ENCODE measurements at places on chromosomes 1 and 21. TPM values are rescaled to one million over a fixed set of nuclear protein-coding genes. Genes with fewer than 3 reads are reported as not detected.

NEK2 gene
- not detected for total RNA-seq

OR10J1 gene
- not detected for total RNA-seq

RGS8 gene
- total RNA-seq, result 5.9 TPM

ACOT11 gene
- 59.2 TPM for total RNA-seq

OR2L13 gene
- total RNA-seq, result 0.38 TPM

DNA sequence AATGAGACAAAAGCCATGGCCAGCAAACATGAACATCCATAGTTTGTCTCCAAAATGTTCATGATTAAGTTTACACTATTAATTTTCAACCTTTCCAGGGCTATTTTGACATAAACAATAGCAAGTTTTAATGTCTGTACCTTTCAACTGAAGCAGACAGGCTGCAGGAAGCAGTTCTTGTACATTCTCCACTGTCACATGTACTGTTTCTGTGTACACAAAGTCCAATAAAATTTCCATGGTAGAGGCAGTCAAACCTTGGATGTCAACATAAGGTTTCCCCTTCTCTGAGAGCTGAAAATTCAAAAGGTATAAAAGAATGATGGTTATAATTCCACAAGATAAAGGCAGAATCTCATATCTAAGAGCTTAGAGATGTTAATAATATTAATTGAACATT lies 7.4 kb downstream of the KLHL12 start:
- no peaks in the 10 kb centered on the region for H3K27me3 ChIP-seq
- no peak overlapping the region for H3K4me3 ChIP-seq
- H3K36me3 ChIP-seq, result peaks cover 40% of the 10 kb centered on the region
- DNase-seq, result no peak

- DNase-seq, result no peak
- H3K36me3 ChIP-seq, result no peaks in the 10 kb centered on the region
- H3K4me1 ChIP-seq, result no peaks in the 10 kb centered on the region
- H3K4me3 ChIP-seq, result no peak overlapping the region
- H3K27ac ChIP-seq, result no peak overlapping the region
- no peaks in the 10 kb centered on the region for H3K27me3 ChIP-seq
Observed at GRCh38 chr1:84600796-84601195, 26.6 kb upstream of the CTBS start.

GRCh38 chr1:62951428-62951827 lies 167.5 kb downstream of the ATG4C start:
- no peaks in the 10 kb centered on the region for H3K4me1 ChIP-seq
- no peak overlapping the region for H3K4me3 ChIP-seq
- H3K27me3 ChIP-seq, result no peaks in the 10 kb centered on the region
- DNase-seq, result no peak

DNA sequence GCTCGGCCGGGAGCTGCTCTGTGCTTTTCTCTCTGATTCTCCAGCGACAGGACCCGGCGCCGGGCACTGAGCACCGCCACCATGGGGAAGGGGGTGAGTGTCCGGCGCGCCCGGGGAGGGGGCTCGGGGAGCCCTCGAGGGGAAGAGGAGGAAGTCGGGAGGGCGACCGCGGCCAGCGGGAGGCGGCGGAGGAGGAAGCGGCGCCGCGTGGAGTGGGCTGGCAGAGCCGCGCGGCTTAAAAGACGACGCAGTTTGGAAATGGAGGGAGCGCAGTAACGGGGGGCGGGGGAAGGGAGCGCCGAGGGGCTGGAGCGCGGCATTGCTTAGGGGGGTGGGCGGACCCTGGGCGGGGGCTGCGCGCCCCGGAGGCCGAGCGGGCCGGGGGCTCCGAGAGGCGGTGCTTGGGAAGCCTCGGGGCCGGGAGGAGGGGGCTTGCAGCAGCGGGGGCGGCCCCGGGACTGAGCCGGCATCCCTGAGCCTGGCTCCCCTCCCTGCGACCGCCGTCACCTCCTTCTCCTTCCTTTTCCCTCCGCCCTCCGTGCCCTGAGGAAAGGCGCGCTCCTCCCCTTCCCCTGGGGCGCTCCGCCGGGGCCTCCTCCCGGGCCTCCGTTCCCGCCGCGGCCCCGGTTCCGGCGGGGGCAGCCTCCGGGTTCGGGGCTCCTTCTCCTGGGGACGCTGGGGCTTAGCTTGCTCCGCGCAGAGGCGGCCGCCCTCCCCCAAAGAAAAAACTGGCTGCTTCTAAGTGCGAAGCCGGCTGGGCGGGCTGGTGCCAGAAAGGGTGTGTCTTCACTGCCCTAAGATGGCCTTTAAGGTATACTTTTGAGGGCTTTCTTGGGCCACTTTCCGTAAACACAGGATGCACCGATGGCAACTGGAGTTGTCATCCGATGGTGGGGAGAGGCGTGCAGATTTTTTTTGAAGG lies 648 bp downstream of the ATP1A1 start:
- DNase-seq, result peak; percentile 70
- H3K36me3 ChIP-seq, result no peaks in the 10 kb centered on the region
- peak overlapping the region; percentile 97 for H3K27ac ChIP-seq
- peaks cover 27% of the 10 kb centered on the region for H3K4me1 ChIP-seq
- H3K4me3 ChIP-seq, result peak overlapping the region; percentile 95

DNA sequence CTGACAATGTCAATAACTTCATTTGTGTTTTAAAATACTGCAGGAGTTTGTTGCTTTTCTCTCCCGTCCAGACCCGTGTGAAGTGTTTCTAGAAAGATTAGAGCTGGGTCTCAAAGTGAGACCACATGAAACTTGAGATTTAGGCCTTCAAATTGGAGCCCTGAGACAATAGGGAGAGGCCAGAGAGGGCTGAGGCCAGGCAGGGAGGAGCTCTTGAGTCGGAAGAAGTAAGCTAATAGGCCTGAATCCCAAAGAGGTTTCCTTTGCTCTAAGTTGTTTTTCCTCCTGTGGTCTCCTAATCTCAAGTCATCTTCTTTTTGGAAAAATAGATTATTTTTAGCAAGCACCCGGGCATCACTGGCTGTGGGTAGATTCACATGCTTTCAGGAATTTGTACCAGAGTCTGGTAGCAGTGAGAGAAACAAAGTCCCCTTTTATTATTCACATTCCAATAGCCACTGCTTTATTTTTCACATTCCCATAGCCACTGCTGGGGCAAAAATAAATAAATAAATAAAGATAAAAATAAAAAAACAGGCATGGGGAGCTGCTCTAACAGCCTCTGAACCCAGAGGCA lies 25.6 kb downstream of the CD244 start:
- DNase-seq, result no peak
- H3K27me3 ChIP-seq, result no peaks in the 10 kb centered on the region
- H3K4me1 ChIP-seq, result no peaks in the 10 kb centered on the region
- H3K36me3 ChIP-seq, result no peaks in the 10 kb centered on the region
- H3K4me3 ChIP-seq, result no peak overlapping the region

DNA sequence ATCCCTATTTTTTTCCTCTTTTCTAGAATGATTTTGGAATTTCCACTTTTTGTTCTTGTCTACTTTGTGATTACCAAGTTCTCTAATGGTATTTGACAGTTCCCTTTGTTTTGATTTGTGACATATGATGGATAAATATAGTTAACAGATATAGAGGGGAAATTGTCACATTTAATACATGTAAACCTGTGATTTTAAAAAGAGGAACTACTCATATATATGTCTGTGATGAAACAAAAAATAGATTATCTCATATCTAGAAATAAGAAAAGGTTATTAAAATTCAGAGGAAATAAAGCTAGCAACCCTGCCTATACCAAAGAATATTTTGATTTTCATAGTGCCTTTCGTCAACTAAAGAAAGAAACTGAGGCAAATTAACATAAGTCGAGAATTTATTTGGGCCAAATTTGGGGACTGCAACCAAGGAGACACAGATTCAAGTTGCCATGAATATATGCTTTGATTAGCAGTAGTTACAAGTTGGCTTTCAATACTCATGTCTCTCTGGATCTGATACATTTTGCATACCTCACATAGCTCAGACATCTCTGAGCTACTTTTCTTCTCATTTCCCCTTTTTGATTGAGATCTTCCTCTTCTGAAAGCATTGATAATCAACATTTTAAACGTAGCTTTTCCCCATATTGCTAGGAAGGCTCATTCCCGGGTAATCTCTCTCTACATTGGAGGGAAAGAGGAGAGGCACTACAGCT lies 15.6 kb upstream of the C21orf91 start:
- no peaks in the 10 kb centered on the region for H3K36me3 ChIP-seq
- no peak overlapping the region for H3K27ac ChIP-seq
- no peaks in the 10 kb centered on the region for H3K27me3 ChIP-seq
- H3K4me3 ChIP-seq, result no peak overlapping the region

DNA sequence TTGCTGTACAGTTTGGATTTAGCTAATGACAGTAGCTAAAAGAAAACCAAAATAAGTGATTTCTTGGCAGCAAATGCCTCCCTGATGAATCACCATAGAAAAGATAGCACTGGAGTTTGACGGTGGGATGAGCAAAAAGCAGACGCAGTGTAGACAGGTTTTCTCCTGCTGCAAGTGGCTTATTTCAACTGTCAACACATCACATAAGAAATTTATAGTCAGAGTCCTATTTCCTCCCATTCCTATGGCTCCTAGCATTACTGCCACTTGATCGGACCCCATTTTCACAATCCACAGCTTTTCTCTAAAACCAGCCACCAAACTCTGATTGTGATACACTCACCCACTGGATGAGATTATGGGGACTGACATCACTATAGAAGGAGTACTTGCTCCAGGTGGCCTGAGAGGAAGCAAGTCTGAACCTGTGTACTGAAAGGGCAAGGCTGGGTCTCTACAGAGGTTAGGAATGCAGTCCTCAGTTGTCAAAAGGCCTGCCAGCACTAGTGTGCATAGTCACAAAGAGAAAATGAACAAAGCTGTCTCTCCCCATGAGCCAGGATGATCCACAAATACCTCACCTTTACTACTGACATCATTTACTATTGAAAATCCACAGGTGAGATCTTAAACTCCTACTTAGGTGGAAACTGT lies 359.8 kb downstream of the LTN1 start:
- DNase-seq, result no peak
- no peaks in the 10 kb centered on the region for H3K27me3 ChIP-seq
- H3K4me1 ChIP-seq, result peaks cover 4% of the 10 kb centered on the region
- no peak overlapping the region for H3K27ac ChIP-seq

DNA sequence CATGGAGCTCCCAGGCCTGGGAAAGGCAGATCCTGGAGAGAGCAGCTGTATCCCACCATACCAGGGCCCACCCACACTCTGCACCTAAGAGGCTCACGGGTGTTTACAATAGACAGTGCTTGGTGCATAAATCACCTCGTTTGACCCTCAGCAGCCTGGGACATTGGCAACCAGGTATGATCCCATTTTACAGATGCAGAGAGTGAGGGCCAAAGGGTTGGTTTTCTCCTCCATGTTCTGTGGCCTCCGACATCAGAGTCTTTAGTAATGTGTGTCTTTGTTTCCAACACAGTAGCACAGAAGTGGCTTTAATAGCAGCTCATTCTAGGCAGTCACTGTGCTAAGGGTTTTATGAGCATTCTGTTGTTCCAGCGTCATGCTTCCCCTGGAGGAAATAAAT lies 176.5 kb downstream of the KAZN start:
- DNase-seq, result no peak
- no peak overlapping the region for H3K27ac ChIP-seq
- H3K36me3 ChIP-seq, result no peaks in the 10 kb centered on the region
- H3K4me1 ChIP-seq, result no peaks in the 10 kb centered on the region
- no peak overlapping the region for H3K4me3 ChIP-seq

GRCh38 chr1:19028546-19029129 lies 72.2 kb upstream of the IFFO2 start:
- H3K4me3 ChIP-seq, result no peak overlapping the region
- H3K36me3 ChIP-seq, result no peaks in the 10 kb centered on the region
- no peaks in the 10 kb centered on the region for H3K4me1 ChIP-seq
